Osteocyte (in vitro differentiated cells): ENCODE measurements at places on chromosomes 3 and 15.

DNA sequence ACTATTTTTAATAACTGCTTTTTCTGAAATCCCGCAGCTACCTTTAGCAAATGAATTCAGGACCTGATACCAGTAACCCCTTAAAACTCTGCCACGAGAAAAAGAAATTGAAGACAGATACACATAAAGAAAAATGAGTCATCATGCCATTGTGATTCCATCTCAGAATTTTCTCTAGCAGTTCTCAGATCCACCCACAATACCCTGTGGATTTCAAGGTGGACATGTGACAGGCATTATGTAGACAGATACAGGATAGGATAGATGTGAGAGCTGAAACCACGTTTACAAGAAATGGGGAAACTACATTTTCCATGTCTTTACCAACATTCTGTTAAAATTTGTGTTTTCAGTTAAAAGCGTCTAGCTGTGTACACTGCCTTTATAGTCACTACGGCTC is 291.9 kb upstream of the NR2F2 start:
- DNase-seq = no peak

- no peak for DNase-seq
Measured at GRCh38 chr15:96326328-96327154, 4.0 kb upstream of the NR2F2 start.

GRCh38 chr3:119664370-119664769 is 4.0 kb upstream of the POPDC2 start:
- no peak for DNase-seq

DNA sequence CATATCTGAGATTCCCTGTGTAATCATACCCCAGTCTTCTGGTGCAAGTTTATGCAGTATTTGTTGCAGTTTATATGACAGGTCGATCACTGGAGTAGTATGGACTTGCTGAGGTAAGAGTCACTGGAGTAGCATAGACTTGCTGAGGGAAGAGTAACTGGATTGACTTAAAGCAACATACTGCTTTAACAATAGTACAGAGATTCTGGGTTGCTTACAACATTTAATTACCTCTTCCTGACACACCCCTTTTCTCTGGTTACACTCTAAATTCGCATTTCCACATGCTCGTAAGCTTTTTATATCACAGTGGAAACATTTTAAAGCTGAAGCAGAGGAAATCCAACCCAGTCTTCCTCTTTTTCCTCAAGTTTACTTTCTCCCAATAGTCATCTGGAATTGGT is 11.8 kb downstream of the AAGAB start:
- no peak for DNase-seq

DNA sequence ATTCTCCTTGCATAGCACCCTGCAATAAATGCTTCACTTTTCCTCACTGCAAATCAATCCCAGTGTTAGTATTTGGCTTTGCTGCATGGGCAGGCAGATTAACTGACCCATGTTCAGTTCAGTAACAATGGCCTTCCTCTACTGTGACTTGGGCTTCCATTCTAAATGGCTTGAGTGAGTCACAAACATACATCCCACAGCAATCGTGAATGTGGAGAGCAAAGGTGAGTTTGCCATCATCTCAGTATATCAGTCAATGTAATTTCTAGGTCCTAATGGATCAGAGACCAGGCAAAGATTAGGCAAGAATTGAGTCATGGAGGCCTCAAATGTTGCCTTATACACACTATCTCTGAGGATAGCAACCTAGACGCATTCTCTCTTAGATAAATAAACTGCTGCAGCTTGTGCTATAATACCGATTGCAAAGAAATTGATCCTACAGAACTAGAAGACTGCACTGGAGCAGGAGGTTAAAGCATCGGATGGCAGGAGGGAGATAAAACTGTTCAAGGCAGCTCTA is 8.3 kb upstream of the ATP8B4 start:
- no peak for DNase-seq

DNA sequence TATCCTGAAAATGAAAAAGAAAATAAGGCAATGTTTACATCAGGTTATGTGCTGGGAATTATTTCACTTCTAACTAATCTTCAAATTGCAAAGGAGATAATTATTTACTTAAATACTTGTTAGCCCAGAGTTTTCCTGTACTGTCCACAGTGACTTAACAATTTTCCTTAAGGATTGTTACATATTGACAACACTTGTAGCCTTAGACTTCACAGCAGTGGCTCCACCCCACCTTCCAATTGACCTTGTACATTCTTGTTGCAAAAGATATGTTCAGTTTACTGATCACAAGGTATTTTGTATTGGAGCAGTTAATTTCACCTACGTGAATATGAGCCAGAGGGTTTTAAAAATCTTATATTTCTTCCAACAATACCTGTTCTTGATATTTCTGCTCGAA is 376.9 kb downstream of the CNTN6 start:
- DNase-seq = no peak

- no peak for DNase-seq
Measured at GRCh38 chr3:10758304-10759037, 57.6 kb upstream of the SLC6A11 start.

- DNase-seq = no peak
Measured at GRCh38 chr15:35439291-35439690, 106.7 kb downstream of the DPH6 start.

DNA sequence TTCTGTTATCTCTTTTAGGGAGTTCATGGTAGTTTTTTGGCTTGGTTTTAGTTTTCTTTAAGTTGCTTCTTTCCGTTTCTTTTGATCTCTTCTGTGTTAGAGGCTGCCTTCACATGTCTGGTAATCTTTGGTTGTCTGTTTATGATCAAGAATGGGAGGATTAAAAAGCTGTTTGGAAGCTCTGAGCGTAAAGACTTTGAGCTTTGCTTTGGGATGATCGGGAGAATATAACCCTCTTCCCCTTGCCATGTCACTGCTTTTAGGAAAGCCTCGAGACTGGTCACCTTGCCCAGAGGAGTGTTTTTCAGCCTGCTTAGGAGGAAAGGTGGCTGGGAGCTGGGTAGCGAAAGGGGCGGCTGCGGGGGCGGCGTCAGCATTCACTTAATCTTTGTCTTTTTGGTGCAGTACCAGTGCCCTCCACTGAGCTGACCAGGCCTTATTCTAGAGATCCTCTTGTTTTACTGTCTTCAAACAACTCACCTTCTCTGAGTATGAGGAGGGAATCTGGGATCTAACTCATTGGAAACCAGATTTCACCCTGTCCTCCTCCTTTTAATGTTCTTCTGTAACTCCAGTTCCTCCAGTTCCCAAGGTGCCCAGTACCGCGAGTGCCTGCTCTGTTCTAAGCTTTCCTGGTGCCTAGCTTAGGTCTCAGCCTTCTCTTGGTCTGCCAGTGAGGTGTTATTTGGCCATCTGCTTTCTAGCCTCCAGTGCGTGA is 15.5 kb downstream of the TATDN2 start:
- no peak for DNase-seq

- DNase-seq = no peak
Measured at GRCh38 chr15:57698991-57699390, 7.5 kb upstream of the POLR2M start.

GRCh38 chr3:52401021-52401420 is 43.9 kb downstream of the SEMA3G start:
- no peak for DNase-seq

DNA sequence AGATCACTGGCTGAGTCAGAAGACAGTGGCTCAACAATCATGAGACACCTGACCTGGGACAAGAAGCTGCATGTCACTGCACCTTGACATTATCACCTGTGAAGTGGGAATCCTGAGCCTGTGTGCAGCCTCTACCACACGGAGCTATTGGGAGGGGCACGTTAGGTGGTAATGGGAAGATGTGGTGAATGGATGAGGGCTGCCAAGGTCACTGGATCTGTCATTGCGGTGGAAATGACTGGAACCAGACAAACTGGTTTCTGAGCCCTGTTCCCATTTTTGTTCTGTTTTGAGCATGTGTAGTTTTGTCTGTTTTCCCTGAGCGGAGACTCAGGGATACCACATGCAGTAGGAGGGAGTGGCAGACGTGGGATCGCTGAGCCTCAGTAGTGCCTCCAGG is 235.5 kb downstream of the OPA1 start:
- no peak for DNase-seq

GRCh38 chr3:149534671-149535332 is 60.3 kb downstream of the TM4SF4 start:
- DNase-seq = no peak

- DNase-seq = peak; percentile 81
Measured at GRCh38 chr15:43277901-43278300, 11.2 kb upstream of the TGM5 start.

DNA sequence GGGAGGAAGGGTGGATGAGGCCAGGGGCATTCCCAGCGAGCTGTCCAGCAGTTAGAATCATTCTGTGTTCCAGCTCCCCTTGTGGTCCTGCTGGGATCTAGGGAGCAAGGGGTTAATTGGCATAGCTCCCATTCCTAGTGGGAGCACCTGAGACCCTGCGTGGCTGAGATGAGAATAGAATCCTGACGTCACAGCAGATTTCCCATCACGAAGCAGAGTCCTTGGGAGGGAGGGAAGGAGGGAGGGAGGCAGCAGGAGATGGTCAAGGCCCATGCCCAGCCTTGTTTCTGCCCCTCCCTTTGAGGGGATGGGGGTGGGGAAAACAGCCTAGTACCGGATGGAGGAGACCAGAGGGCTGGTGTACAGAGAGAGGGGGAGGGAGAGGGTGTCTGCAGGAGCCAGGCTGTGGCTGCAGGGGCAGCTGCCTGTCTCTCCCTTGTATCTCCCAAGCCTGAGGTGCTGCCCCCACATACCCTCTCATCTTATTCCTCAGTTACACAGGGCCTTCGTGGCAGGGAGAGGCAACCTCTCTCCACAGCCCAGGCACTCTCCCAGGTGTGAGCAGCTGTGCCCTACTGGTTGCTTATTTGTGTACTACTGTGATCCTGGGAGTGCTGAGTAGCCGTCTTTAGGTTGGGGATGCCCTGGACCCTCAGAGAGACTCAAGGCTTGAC is 5.4 kb downstream of the TYRO3 start:
- DNase-seq = no peak

DNA sequence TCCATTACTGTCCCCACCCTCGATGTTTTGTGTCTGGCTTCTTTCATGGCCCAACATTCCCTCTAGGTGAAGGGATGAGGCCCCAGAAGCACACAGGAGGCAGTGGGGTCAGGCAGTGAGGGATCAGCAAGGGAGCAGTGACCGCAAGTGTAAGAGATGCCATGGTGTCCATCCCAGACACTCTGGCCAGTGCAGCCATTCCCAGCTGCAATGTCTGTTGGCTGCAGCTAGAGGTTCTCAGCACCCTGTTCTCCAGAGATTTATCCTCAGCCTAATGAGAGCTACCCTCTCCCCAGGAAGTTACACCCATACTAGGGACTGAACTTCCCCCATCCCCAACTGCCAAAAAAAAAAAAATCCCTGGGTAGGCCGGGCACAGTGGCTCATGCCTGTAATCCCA is 40.2 kb downstream of the TRANK1 start:
- DNase-seq = peak; percentile 34

GRCh38 chr3:3178498-3179328 is 778 bp downstream of the CRBN start:
- no peak for DNase-seq

DNA sequence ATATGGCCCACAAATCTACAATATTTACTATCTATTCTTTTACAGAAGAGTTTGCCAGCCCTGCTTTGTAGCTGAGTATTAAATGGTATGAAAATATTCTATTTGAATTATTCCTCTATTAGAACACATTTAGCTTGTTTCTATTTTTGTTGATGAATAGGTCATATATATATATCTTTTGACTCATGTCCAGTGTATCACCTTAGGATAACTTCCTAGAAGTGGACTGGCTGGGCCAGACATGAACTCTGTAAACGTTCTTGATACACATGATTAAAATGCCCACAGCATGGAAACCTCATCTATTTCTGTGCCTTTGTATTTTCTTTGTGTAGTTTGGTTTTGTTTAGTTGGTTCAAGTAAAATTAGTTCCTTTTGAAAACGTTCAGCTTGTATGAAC is 37.1 kb downstream of the DAZL start:
- no peak for DNase-seq
